Mesenchymal stem cell (in vitro differentiated cells and primary cell): ENCODE measurements at places on chromosomes 4 and X.

DNA sequence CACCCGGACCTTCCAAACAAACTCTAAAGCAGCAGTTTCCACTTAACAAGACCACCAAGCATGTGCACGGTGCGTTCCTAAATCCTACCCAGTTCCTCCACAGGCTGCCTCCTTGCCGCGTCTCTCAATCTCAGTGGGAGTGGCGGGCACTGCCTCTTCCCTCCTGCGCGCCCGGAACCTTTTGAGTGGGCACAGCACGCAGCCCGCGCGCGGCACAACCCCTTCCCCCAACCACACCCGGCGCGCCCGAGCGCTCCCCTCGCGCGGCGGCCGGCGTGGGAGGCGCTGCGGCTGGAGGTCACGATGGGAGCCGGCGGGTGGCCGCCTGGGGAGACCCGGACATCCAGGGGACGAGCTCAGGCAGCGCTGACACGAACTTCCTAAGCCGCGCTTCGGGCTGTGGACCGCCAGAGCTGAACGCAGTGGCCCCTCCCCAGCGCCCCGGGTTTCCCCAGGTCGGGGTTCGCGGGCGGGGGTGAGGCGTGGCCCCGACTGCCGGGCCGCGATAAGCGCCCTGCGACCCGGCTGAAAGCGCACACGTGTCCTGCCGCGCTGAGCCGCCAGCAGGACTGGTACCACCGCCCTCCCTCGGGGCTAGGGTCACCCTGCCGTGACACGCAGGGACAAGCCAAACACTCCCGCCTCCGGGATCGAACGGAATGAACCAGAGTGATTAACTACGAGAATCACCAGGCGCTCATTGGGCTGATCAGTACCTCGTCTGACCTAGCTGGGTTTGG, at the start of gene ABCG2:
Gene ABCG2 (minus strand): TSS at position 151 of the 740 bp plus-strand sequence. CDS start 18,644 bp downstream, outside the sequence.
- peak; percentile 47 for DNase-seq

DNA sequence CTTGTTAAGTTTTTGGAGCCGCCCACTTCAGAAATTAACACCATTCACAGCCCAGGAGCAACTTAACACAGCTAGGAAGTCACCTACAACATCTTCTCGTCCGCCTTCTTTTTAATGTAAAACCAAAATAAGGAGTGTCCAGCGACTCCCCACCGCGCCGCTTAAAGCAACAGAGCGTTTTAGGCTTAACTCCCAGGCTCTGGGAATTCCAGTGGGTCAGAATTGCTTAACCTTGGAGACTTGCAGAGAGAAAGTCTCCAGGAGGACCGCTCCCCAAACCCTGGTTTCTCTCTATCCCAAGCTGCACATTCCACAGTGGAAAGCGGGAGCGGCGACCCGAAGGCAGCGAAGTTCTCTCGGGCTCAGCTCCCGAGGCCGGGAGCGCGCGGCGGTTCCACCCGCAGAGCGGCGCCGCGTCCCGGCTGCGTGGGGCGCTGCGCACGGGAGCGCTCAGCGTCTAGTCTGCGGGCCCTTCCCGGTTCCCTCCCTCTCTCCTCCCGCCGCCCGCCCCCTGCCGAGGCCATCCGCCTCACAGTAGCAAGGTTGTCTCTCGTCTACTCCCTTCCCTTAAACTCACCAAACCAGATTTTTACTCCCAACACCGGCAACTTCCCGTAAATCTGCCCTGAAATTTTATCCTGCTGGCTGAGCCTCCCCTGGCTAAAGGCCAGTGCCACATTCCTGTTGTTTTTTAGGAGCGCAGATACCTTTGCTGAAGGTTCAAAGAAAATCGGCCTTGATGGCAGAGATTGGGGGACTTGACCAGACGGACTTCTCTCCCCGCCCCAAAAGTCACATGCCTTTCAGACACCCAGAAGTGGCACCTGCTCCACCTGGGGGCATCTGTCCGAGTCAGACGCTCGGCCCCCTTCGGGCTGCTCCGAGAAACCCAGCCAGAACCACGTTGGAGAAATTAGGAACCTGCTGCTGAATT, at the start of gene RBM47:
Gene RBM47 (minus strand): TSS at position 464 of the 934 bp plus-strand sequence. CDS start 190,971 bp downstream, outside the sequence.
- peak; percentile 73 for DNase-seq

DNA sequence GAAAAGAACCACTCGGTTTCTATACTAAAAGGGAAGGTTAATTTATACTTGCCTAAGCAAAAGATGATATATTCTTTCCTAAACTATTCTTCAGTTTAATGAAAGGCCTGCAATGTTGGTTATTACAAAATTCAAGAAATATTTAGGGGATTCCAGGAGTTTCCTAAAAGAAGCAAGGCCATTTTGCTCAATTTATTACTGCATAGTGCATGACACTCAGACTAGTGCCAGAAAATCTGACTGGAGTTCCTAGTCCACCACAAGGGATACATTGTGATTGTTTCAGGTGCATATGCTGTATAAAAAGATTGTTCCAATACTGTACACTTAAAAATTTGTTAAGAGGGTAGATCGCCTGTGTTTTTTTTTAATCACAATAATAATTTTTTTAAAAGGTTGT, 78.7 kb downstream of the CAPN6 start:
- no peak for DNase-seq

DNA sequence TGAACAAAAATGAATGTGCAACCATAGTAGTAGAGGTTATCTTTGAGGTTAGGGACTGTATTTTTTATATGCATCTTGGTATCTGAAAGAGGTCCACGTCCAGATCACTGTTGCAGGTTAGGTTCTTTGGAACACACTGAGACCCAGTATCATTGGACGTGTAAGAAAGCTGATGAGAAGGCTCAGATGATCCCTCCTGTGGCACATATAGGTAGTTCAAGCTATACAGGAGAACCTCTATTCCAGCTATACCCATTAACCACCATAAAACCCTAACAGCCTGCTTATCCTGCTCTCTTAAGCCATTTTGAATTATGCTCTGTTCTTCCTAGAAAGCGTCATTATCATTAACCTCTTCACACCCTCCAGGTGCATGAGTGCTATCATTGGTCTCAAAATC, 930.7 kb upstream of the HS3ST1 start:
- DNase-seq: no peak

DNA sequence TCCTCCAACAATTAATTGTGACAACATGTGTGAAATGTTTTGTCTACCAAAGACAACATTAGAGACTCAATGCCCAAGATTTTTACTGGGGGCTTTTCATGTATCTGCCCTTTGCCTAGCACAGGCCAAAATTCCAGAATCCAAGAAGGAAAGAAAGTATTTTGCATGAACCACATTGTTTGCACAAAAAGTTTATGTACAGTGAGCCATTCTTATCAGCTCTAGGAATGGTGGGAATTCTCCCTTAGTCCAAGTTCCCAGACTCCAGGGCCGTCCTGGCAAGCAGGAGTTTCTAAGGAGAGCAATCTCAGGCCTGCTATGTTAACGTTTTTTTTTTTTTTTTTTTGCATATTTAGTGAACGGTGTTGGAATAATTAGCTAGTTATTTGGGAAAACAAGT, 21.6 kb downstream of the GPRASP1 start:
- DNase-seq: peak; percentile 37

- no peak for DNase-seq
These were observed 74.0 kb downstream of the FANCB start for GRCh38 chrX:14798805-14799397.

DNA sequence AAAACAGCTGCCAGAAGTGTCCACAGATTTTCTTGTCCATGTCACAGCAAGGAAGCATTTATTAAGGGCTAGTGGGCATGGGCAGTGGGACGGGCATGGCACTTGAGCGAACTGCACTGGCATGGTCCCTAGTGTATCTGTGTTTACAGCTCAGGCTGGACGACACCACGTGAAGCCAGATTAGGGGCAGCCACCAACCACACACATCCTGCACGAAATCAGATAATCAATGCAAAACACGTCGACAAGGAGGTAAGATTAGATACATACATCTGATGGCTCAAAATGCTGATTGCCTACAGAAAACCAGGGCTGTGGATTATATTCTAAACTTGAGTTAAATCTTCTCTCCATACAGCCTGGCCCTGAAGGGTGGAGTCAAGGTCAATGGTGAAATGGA, 103.8 kb upstream of the ATP6AP2 start:
- no peak for DNase-seq
